Thymus (tissue), 14 donors: ENCODE measurements at places on chromosomes 2 and 18.

DNA sequence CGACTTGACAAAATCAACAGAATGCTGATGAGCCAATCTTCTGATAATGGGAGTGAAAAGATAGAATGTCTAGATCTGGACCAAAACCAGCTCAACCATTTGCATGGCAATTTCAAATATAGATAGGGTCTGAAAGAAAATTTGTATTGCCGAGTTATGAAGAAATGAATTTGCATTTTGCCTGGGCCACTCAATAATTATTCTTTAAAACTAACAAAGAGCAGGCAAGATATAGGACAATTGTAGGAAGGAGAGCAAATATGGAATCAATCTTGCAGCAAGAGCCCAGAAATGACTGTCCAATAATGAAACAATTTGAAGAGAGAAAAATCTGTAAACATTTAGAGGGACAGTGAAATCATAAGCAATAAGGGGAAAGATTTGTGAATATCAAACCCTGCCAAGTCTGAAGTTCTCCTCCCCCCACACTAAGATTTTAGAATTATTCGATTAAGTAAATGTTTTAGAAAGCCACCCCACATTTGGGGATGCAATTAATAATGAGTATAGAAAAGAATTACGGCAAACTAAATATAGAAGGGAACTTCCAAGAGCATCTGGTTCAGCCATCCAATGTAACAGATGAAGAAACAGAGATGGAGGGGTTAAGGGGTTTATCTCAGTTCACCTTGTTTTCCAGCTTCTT is 377.4 kb downstream of the SETBP1 start:
- no peak for DNase-seq

DNA sequence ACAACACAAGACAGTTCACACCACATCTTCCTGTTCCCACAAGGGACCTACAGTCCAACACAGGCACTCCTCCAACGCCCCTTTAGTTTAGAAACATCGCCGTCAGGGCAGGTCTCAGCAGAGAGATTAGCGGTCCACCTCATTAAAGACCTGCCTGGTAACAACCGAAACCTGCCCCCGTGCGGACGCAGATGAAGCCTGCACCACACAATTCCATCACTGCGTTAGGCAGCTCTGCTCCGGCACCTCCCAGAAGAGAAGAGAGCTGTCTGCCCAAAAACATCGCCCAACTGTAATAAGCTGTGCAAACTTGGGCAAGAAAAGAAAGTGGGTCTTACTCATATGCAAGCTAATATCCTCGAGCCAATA is 32.7 kb downstream of the ZNF516 start:
- no peak for DNase-seq

DNA sequence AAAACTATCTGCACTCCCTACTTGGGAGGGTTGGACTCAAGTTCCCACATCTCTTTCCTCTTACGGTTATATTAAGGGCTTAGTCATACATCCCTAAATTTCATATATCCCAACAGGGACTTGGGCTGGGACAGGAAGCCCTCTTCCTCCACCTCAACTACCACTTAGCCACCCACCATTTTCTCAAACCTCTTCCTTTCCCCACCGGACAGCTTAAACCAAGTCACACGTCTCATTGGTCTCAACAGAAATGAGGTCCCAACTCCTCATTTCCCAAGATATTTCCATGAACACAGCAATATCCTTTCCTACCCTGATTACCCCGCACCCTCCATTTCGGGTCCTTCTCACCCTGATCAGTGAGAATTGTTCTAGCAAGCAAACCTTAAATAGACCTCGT is 736 bp downstream of the ZSCAN30 start:
- DNase-seq, result no peak

DNA sequence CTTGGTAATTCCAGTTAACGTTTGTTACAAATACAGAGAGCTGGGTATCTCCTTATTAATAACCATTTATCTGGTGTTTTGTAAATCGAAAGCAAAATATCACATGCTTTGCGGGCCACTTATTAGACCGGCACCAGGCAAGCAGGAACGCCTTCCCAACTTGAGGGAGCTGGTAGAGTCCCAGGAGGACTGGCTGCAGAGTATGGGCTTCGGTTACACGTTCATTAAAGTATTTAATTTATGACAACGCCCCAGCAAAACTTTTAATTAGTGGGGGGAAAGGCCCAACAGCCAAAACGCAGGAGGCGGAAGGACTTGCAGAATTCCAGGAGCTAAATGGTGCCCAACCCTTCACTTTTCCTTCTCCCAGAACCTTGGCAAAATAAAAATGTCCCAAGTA is 3.7 kb downstream of the SMAD7 start:
- DNase-seq, result no peak

DNA sequence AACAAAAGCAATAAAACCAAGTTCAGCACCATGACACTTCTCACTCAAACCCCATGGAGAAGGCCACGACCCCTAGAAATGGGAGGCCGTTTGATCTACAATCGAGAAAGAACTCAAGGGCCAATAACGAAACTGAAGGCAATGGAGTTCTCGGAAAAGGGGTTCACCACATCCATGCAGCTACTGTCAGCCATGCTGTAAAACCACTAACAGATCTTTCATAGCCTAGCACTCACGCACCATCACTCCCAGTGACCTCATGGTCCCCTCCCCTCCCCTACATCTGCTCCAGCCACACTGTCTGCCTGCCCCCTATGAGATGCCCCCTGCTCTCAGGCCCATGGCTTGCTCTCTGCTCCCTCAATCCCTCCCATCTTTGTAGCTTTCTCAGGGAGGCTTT is 135.3 kb downstream of the TMEM163 start:
- no peak for DNase-seq

GRCh38 chr2:239882331-239882732 is 142.8 kb downstream of the NDUFA10 start:
- DNase-seq, result peak; percentile 55

GRCh38 chr2:36653967-36654694 is 42.4 kb upstream of the VIT start:
- no peak for DNase-seq

GRCh38 chr18:615773-616172 is 19.0 kb downstream of the CLUL1 start:
- no peak for DNase-seq

- DNase-seq, result peak; percentile 31
Observed at GRCh38 chr2:224574423-224575084, 10.6 kb downstream of the CUL3 start.

DNA sequence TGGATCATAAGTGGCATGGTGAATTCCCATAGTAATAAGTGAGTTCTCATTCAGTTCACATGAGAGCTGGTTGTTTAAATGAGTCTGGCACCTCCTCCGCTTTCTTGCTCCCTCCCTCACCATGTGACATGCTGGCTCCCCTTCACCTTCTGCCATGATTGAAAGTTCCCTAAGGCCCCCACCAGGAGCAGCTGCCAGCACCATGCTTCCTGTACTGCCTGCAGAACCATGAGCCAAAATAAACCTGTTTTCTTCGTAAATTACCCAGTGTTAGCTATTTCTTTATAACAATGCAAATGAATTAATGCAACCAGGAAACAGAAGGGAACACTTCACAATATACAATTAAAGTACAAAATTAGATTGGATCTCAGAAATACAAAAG is 257.0 kb downstream of the MREG start:
- no peak for DNase-seq

GRCh38 chr18:31497836-31498573 is at the start of gene DSG2:
DSG2 (plus strand) TSS chr18:31498177; CDS start chr18:31498252, 75 bp downstream.
- no peak for DNase-seq
